Stimulated activated CD4-positive, alpha-beta T cell treated with anti-CD3 and anti-CD28 coated beads, Interleukin-1b, Interleukin-23, amount 100 ng/mL, for 4 hours (primary cell): ENCODE measurements at places on chromosomes 4 and X.

- DNase-seq: no peak
Measured at GRCh38 chr4:150647008-150647407, 65.1 kb downstream of the MAB21L2 start.

DNA sequence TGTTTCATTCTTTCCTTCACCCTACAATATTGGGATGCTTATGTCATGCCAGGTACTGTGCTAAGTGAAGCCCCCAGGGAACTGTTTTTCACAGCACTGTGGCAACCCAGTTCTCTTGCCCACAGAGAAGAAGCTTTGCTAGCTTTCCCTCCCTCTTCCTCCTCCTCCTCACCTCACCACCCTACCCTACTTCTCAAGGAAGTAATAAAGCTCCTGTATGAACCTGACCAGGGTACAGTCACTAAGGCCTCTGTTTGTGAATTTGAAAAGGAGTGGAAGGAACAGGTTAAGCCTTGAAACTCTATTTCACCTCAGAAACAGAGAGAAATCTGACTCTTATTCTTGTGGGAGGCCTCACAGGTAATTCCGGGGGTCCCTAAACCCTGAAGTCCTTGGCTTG, 219.4 kb upstream of the RADX start:
- no peak for DNase-seq

GRCh38 chr4:185931986-185932385, 120.0 kb upstream of the SORBS2 start:
- no peak for DNase-seq

DNA sequence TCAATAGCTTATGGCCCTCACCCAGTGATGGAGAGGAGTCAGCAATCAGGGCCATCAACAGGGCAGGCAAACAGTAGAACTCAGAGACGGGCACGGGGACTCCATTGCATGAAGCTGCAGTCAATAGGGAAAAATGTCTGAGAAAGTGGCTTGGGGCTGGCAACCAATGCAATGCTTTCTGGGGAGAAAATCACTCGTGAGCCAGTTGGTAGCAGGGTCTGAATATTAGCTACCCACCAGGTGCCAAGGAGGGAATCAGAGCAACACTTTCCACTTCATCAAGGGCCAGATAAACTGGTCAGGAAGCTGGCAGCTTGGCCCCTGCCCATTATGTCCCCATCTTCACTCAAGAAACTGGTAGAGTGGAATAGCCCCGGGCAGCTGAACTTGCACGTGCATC, 80.7 kb downstream of the STARD8 start:
- DNase-seq: no peak

- DNase-seq: no peak
Measured at GRCh38 chrX:136625246-136625645, 22.7 kb upstream of the CD40LG start.

DNA sequence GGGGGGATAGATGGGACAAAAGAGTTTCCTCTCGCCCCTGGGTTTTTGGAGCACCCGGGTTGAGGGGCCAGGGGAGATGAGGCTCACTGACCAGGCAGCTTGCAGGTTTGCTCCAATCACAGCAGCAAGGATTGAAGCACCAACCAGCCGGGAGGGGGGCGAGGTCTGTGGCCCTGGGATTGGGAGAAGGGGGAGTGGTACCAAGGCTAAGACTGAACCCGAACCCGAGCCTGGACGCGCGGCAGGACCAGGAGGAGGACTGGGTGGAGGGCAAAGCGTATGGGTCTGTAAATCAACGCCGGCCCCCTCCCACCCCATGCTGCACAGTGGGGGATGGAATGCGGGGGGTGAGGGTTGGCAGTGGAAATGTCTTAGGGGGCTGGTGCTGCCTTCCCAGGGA, 3.5 kb downstream of the SOX3 start:
- no peak for DNase-seq

DNA sequence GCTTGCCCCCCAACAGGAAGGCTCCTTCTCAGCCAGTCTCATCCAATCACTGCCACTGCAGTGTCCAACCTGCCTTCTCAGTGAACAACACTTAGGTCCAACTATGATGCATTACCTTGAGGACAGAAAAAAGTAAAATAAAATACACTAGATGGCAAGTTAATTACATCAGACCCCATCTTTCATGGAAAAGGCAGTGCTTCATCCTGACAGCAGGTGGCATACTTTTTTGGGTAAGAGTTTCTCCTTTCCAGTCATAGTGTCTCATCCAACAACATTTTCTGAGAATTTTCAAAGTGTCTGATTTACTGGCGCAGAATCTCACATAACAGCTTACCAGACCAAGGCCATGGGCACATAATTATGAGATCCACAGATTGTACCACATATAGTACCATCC, 1742.8 kb downstream of the PCDH7 start:
- no peak for DNase-seq

DNA sequence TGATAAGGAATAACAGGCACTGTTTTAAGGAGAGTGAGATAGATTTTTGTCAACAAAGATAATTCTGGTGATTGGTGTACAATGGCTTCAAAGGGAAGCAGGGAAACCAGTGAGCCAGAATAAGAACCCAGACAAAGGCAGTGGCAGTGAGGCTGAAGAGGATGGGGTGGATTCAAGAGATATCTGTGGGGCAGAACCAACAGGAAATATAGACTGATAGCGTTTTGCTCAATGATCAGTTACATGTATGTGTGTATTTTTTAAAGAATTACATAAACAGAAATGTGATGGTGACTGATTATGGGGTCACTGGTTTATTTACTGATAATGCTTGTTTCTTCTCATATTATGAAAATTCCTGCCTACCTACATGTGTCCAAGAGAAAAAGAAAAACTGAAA, 66.4 kb downstream of the AMMECR1 start:
- no peak for DNase-seq

GRCh38 chr4:60944060-60944459, 256.1 kb upstream of the ADGRL3 start:
- no peak for DNase-seq

GRCh38 chr4:138595171-138595570, 353.0 kb upstream of the SLC7A11 start:
- no peak for DNase-seq

GRCh38 chr4:18321956-18322530, 300.5 kb upstream of the LCORL start:
- no peak for DNase-seq

GRCh38 chr4:26509681-26510333, 19.5 kb upstream of the CCKAR start:
- DNase-seq: no peak

GRCh38 chrX:110569506-110569905, 210.9 kb downstream of the RTL9 start:
- DNase-seq: no peak

GRCh38 chrX:132094164-132094563, 33.7 kb downstream of the FRMD7 start:
- no peak for DNase-seq

GRCh38 chr4:181108237-181108636, 1135.0 kb upstream of the TENM3 start:
- DNase-seq: no peak

GRCh38 chr4:72909461-72909860, 160.1 kb downstream of the COX18 start:
- DNase-seq: no peak

DNA sequence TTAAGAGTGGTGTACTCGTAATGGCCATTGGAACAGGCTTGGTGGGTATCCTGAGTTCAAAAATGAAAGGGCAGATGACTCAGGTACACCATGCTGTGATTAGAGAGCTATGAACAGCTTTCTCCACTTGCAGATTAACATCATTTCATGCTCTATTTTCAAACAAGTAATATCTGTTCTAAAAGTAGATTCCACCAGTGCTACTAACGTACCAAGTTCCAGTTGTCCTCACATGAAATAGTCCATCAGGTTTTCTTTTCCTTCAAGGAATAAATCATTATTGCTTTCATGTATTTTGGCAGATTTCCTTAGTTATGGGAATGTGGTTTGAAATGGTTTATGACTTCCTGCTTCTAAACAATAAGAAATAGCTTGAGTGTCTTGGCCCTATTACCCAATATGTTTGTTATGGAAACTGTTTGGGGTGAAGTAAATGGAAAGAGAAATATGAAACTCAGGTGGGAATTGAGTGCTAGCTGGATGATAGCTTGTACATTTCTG, 49.9 kb downstream of the PCDH7 start:
- DNase-seq: no peak

- DNase-seq: no peak
Measured at GRCh38 chr4:153471698-153472093, 5.5 kb downstream of the TMEM131L start.

GRCh38 chrX:10387011-10387410, 230.2 kb downstream of the CLCN4 start:
- no peak for DNase-seq

- DNase-seq: no peak
Measured at GRCh38 chr4:184807797-184808712, 17.7 kb downstream of the ACSL1 start.

DNA sequence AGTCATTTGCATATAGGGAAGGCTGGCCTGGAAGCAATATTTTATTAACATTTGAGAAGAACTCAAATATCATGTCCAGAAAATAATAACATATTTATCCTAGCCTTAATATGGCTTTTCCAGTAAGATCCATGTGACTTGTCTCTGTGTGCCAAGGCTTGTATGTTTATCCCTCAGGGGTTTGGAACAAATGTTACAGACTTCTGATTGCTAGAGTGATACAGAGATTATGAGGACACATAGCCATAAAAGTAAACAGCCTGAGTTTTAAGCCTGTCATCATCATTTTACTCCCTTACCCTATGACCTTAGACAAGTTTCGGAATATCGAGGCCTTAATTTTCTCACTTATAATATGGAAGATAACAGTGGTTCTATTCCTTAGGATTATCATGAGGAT, 338.1 kb downstream of the GPAT3 start:
- DNase-seq: no peak

GRCh38 chr4:181548873-181549575, 694.2 kb upstream of the TENM3 start:
- no peak for DNase-seq

DNA sequence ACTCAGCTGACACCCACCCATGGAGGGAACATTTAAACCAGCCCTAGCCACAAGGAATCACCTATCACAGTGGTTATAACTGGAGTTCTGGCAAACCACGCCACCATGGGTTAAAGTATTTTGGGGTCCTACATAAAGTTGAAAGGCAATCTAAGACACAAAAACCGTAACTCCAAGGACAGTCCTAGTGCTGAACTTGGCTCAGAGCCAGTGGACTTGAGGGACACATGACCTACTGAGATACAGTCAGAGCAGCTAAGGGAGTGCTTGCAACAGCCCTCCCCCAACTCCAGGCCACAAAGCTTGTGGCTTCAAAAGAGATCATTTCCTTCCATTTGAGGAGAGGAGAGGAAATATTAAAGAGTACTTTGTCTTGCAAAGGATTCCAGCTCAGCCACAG, 300.5 kb downstream of the FGF13 start:
- DNase-seq: no peak

- DNase-seq: no peak
Measured at GRCh38 chrX:39150220-39150619, 349.0 kb downstream of the MID1IP1 start.

- DNase-seq: peak; percentile 55
Measured at GRCh38 chr4:17511509-17511949, 361 bp downstream of the QDPR start.

DNA sequence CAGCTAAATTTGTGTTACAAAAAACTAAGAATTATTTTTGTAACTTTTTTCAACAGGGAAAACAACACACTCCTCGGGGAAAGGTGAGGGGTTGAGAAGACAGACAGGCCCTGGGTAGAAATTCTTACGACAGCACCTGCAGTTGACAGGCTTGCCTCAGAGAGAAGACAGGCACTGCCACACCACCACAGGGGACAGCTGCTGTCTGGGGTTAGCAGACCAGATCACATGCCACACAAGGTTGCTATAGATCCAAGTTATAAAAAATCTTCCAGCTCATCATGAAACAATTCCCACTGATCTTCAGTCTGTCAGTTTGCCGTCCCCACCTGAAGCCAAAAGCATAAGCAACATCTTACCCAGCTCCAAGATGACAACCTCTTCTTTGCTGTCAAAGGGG, 143.2 kb upstream of the ZCCHC13 start:
- no peak for DNase-seq

DNA sequence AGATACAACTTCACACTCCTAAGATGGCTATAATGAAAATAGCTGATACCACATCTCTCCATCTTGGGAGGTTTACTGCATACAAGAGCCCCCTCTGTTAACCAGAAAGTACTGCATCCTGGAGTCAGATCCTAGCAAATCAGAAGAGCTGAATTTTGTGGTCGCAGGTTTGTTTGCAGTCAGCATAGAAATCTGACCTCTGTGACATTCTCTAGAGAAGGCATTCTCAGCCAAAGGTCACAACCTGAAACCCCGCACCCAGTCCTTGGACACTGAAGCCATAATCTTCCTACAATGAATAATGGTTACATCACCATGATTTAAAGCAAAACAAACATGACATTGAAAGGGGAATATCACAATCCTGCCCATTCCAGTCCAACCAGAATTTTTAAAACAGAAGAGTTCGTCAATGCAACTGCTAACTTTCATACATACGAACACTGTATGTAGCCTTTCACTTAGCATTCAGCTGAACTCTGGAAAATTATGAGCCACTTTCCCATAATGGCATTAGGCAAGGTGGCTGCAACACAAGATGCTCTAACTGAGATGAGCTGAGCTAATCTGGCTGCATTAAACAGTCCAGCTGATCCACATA, 17.6 kb downstream of the HS6ST2 start:
- DNase-seq: no peak

GRCh38 chr4:41882625-41883347, 52.4 kb upstream of the TMEM33 start:
- peak; percentile 56 for DNase-seq

DNA sequence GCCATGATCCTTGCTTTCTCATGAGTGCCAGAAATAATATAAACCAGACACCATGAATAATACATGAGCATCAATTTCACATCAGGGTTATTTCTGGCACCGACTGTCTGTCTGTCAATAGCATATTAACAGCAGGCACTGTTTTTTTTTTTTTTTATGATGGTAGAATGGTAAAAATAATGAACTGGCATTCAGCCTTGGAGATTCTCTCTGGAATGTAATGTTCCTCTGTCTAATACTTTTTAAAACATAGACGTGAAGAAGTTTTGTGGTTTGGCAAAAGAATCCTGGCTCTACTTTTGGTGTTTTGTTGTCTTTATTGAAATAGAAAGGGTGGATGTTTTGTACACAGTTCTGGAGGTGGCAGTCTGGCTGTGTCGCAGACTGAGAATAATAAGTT, 874.6 kb upstream of the PRKX start:
- no peak for DNase-seq

GRCh38 chrX:81121513-81122363, 80.0 kb downstream of the HMGN5 start:
- peak; percentile 75 for DNase-seq

- no peak for DNase-seq
Measured at GRCh38 chr4:69731847-69732246, 28.6 kb downstream of the SULT1B1 start.

GRCh38 chrX:13090339-13091110, 46.1 kb upstream of the FAM9C start:
- DNase-seq: no peak

GRCh38 chr4:16384576-16384975, 158.3 kb upstream of the TAPT1 start:
- DNase-seq: no peak

- peak; percentile 40 for DNase-seq
Measured at GRCh38 chr4:1171311-1172227, 814 bp downstream of the SPON2 start.
